ENCODE measurements at places on chromosomes 7 and 10.

GRCh38 chr7:123367031-123367430 is 167.3 kb upstream of the SLC13A1 start:
- DNase-seq = no peak

- DNase-seq = no peak
Measured at GRCh38 chr10:31136930-31137885, 105.5 kb upstream of the ZNF438 start.

GRCh38 chr7:12583922-12584321 is 13.4 kb downstream of the SCIN start:
- no peak for DNase-seq

GRCh38 chr10:35192645-35193249 is 66.1 kb downstream of the CREM start:
- DNase-seq = no peak

- DNase-seq = no peak
Measured at GRCh38 chr10:121435099-121435875, 163.0 kb downstream of the FGFR2 start.

DNA sequence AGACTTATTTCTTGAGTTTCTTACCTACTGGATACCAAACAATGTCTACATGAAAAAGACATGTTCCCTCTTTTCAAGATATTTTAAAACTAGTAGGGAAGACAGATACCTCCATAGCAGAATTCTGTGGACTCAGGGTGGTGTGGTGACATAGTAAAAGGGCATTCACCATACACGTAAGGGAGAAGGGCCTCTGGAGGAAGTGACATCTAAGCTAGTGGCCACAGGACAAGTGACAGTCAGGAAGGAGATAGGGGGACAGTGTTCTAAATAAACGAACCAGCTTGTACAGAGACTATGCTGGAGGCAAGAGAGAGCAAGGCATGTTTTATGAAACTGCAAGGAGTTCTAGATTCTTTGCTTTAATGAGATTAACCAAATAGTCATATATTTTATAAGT is 321.7 kb upstream of the LRGUK start:
- DNase-seq = no peak

- no peak for DNase-seq
Measured at GRCh38 chr10:83605783-83606630, 533.3 kb upstream of the GHITM start.

DNA sequence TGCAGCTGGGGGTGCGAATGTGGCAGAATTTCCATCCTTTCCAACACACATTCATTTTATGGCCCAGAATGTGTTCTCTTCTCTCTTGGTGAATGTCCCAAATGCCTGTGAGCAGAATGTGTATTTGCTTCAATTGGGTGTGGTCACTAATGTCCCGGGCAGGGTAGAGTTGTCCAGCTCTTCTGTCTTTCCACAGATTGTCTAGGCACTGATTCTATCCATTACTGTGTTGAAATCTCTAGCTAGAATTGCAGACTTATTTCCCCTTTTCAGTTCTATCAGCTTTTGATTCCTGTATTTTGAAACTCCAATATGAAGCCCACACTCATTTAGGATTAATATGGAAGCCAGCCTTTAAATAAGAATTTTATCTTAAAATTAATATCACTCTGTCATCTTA is 14.0 kb upstream of the AKR1E2 start:
- DNase-seq = no peak

GRCh38 chr10:25338271-25338670 is 163.5 kb downstream of the GPR158 start:
- DNase-seq = no peak

DNA sequence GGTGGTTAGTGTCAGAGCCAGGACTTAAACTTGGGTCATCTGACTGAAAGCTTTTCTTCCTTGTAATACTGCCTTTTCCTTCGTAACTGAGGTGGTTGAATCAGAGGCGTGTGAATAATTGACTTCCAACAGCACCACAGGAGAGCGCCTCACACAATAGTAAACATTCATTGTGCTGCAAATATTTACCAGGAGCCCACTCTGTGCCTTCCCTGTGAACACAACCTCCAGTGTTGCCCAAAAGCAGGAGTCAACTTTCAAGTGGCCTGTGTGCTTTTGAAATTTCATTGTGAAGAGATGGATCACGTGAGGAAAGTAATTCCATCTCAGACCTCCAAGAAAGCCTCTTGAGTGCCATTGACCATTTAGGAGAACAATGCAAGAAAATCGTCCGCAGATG is 60.2 kb downstream of the ADRA2A start:
- no peak for DNase-seq

- no peak for DNase-seq
Measured at GRCh38 chr10:96259150-96259549, 12.2 kb downstream of the BLNK start.

- no peak for DNase-seq
Measured at GRCh38 chr7:135177028-135177696, 6.7 kb upstream of the CYREN start.

GRCh38 chr7:108261560-108262255 is 131.5 kb upstream of the LAMB4 start:
- DNase-seq = no peak

GRCh38 chr10:98880971-98881370 is 354.7 kb downstream of the HPSE2 start:
- no peak for DNase-seq

- DNase-seq = no peak
Measured at GRCh38 chr10:96061232-96061631, 17.8 kb downstream of the CCNJ start.

GRCh38 chr10:23079700-23080099 is 15.7 kb upstream of the MSRB2 start:
- no peak for DNase-seq

- DNase-seq = no peak
Measured at GRCh38 chr7:88500131-88500530, 193.4 kb upstream of the STEAP4 start.

- no peak for DNase-seq
Measured at GRCh38 chr7:148173369-148173768, 417.2 kb upstream of the C7orf33 start.

DNA sequence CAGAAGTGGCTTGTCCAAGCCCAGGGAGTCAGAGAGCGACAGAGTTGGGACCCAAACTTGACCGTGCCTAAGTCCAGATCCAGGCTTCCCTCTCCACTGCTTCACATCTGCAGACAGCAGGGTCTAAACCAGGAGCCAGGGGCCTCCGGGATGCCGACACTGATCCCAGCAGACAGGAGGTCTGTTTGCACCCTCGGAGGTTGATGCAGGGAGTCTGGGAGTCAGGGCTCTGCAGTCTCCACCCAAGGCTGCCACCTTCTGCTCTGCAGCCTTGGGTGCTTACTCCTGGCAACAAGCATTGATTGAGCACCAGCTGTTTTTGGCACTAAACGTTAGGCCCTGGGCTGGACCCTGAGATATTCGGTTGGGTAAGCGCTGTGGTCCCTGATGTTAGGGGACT is 21.0 kb downstream of the ELFN1 start:
- no peak for DNase-seq

DNA sequence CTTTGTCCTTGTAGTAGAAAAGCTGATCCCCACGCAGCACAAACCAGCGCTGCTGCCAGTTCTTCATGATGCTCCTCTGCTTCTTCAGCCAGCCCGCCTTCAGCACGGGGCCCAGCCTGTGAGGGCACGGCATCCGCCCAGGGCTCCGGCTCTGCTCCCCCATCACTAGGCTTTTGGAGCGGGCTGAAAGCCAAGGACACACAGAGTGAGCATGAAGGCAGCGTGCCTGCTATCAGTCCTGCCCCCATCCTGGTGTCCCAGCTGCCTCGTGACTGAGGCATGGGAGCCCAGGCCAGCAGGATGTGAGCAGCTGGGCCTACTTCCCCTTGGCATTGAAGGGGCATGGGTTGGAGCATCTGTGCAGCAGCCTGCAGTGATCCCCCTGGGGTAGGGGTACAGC is 21.9 kb downstream of the ARHGAP22 start:
- no peak for DNase-seq

- no peak for DNase-seq
Measured at GRCh38 chr10:100858261-100858660, 54.5 kb upstream of the SLF2 start.

- DNase-seq = no peak
Measured at GRCh38 chr10:74244097-74244685, 93.2 kb downstream of the ADK start.

- DNase-seq = no peak
Measured at GRCh38 chr10:79223091-79224048, 123.9 kb upstream of the PPIF start.

DNA sequence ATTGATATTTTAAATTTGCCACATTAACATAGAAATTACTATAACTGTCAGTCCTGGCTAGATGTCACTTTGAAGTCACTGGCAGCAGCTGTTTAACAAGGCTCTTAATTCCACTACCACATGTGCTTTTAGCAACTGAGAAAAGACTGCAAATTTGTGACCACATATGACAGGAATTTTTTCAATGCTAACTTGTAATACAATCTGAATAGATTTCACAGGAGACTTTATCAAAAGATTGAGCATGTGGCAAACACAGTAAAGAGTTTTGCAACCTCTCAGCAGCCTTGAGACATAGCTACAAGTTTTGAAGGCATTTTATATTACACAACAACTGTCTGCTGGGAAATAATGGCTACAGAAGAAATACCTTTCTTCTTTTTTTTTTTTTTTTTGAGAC is 73.0 kb downstream of the MICU1 start:
- DNase-seq = no peak

- DNase-seq = no peak
Measured at GRCh38 chr7:4951903-4952636, 6.9 kb downstream of the MMD2 start.

- DNase-seq = no peak
Measured at GRCh38 chr7:148867596-148868377, 16.3 kb downstream of the EZH2 start.

DNA sequence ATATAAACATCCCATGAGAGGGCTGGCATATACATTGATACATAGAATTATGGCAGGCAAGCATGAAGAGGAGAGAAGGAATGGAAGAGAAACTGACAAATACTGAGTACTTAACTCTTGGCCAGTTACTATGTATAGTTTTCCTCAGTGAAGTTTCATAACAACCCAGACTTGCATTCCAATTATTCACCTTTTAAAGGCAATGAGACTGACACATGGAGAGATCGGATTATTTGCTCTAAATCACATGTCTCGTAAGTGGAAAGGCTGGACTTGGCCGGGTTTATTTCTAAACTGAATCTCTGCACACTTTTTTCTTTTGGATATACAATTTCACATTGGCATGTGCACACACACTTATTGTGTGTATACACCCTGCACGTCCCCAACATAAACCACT is 548.3 kb downstream of the PHTF2 start:
- DNase-seq = no peak

DNA sequence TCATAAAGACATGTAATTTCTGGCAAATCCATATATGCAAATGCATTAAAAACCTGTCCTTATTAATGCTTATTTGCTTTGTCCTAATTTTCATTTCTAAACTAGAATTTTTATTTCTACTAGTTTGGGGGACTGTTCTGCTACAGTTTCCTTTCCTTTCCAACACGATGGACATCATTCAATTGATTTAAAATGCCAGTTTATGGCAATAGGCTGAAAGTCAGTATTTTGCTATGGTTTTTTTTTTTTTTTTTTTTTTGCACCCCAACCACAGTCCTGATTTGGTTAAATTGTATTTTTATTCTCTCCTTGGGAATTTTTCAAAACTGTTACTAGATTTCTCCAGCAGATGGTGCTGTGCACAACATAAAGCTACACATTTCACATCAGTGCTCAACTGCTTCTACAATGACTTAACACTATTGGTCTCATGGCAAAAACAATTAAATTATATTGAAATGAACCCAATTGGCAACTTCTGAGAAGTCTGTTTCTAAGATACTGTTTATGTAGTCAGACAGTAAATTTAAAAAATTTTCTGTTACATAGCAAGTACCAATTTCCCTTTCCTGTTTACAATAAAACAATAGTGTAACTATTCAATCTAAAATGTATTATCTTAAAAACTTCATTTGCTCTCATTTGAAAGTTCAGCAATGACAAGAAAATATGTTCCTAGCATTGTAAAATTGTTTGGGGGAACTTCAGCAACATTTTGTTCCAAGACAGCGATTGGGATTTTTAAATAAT is 193.8 kb upstream of the CCDC6 start:
- DNase-seq = no peak

DNA sequence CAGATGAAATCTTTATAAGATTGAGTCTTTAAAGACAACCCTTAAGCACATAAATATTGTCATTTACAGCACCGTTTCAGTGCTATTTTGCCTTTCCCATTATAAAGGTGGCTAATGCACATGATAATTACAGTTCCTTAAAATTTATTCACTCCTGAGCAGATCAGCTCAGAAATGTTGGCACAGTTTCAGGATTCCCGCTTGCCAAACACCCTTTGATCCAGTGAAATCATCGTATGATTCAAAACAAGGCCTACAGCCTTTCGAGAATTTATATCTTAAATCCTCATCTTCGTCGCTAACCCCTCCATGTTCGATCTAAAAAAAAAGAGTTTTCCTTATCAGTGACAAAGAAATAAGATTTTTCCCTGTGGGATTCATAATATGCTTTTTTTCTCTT is 14.1 kb upstream of the SOSTDC1 start:
- no peak for DNase-seq

- no peak for DNase-seq
Measured at GRCh38 chr7:39130857-39131526, 153.3 kb downstream of the POU6F2 start.

DNA sequence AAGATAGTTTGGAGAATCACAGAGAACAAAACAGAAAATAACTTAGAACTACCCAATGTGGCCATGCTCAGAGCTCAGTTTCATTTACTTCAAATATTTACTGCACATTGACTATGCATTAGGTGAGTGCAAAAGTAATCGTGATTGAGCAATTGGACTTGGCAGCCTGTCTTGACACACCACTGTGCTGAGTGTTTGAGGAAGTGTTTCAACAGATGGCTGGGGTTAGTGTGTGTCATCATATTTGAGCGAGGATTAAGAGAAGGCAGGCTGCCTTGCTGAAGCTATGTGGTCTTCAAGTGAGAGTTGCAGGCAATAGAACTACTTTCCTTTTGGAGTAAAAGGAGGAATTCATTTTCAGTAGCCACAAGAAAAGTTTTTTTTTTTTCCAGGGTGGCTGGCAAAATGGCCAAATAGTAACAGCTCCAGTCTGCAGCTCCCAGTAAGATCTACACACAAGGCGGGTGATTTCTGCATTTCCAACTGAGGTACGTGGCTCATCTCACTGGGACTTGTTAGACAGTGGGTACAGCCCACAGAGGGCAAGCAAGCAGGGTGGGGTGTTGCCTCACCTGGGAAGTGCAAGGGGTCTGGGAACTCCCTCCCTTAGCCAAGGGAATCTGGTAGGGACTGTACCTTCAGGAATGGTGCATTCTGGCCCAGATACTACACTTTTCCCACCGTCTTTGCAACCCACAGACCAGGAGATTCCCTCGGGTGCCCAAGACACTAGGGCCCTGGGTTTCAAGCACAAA is 37.6 kb downstream of the AKR1C4 start:
- no peak for DNase-seq

GRCh38 chr10:4663162-4663992 is 162.6 kb upstream of the AKR1E2 start:
- DNase-seq = no peak

DNA sequence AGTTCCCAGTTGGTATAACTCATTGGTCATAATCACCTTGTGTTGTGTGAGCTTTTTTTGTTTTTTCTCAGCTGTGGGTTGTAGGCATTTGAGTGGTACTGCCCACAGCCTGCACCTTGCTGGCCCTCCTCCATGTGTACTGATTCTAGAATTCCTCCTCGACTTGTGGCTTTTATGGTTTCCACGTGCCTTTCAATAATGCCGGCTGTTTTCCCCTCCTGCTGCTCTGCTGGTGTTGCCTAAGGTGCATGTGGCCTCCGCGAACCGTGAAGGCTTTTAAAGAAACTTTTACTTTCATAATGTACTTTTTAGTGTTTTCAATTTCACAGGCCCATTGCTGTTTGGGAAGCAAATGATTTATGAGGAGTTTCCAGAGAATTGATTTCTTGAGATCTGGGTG is 518.0 kb downstream of the REEP3 start:
- DNase-seq = no peak
